ENCODE measurements at places on chromosomes 3 and 15.

GRCh38 chr3:134874737-134875413 lies 79.8 kb downstream of the EPHB1 start:
- no peak for ATAC-seq

DNA sequence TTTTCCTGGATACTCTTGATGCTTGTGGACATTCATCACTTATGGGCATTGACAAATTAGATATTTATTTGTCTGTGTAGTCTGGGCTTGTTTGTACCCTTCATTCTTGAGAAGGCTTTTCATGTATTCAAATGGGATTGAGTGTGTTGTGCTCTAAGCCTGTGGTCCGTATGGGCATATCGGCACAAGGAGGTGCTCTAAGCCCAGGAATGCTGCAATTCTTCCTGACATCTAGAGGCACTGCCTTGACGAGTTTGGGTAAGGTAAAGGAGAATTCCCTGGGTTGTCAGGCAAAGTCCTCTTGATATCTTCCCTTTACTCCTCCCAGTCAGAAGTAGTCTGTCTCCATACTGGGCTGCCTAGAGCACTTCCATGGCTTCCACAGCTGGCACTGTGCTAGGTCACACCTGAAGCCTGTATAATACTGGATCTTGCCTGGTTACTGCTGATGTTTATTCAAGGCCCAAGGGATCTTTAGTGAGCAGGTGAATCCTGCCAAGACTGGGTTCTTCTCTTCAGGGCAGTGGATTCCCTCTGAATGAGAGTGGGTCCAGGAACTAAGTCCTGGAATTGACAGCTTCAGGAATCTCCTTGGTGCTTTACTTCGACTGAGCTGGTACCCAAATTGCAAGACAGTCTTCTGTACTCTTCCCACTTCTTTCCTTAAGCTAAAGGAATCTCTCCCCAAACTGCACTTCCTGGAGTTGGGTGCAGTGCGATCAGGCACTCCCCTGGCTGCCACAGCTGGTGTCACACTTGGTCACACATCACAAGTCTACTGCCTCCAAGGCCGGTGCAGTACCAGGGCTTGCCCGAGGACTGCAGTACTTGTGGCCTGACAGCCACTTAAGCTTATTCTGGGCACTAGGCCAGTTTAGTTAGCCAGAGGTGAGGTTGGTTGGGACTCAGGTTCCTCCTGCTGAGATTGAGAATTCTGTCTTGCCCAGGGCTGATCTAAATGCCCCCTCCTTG lies 46.0 kb downstream of the GALK2 start:
- ATAC-seq, result peak; percentile 87

DNA sequence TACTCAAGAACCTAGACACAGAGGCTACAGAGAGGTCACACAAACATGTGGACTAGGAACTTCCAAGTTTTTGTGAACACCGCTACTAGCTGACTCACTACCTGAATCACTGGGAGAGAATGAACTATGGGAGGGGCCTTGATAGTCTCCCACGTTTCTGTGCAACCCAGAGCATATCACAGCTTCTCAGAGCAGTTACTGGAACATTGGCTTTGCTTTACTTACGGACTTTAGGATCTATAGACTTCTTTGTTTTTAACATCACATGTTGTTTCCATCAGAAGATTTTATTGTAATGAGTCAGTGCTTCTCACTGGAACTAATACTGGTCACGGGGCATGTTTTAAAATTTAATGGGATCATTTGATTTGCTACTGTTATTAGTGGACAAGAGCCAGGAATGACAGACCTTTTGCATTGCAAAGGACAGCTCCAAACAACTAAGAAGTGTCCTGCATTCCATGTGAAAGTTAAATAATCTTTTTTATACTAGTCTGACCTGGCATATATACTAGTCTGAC lies 35.6 kb downstream of the RTP4 start:
- no peak for ATAC-seq

DNA sequence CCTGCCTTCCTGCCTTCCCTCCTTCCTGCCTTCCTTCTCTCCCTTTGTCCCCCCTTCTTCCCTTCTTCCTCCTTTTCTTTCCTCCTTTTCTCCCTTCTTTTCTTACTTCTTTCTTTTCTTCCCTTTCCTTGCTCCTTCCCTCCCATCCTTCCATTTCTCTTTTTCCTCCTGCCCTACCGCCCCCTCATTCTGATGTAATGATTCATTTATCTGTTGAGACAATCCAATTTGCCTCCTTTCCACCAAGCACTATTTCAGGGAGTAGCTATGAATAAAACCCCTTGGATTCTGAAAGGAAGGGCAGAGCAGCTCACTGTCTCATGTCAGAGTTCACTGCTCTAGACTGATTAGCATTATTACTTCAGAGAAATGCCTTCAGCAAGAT lies 462.6 kb downstream of the PDCD6IP start:
- no peak for ATAC-seq

DNA sequence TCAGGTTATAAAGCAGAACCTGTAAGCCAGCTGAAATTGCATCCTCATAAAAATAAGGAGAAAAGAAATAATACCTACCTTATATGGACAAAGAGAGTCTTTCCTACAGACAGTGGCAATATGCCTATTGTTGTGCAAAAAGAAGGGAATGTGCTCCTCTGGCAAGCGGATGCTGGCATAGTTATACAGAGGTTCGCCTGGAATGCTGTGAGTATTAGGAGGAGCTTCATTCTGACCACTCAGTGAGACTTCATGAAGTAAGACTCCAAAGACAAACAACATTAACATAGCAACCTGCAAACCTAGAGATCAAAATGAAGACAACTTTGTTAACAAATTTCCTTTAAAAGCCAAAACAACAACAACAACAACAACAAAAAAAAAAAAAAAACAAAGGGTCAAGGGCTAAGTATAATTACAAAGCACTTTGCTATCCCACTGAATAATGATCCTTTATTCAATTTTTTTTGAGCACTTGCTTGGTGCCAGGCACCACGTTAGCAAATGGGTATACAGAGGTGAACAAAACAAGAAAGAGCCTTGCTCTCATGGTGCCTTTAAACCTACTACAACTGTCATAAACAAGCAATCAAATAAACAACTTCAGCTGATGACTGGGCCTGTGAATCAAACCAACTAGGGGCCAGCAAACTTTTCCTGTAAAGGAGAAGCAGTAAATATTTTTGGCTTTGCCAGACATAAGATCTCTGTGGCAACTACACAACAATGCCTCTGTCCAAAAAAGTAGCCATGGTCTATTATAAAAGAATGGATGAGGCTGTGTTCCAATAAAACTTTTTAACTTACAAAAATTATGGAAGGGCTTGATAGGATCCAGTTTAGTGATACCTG lies 3.7 kb downstream of the EOGT start:
- no peak for ATAC-seq

GRCh38 chr3:49415931-49416601 lies 3.8 kb downstream of the TCTA start:
- peak; percentile 60 for ATAC-seq

Measured in stimulated activated memory B cell treated with anti-CD40 and anti-IgM and Interleukin-4, amounts not matched to agents 10 μg/mL and 1 μg/mL and 100 μg/mL, for 72 hours (primary cell).